Ovary (tissue), 10 donors: ENCODE measurements at places on chromosomes 16 and 17. TPM values are rescaled to one million over a fixed set of nuclear protein-coding genes. Genes with fewer than 3 reads are reported as not detected.

AGRP gene
- total RNA-seq: not detected

STRADA gene
- 34.4 TPM for total RNA-seq

RPL13 gene
- 5,111 TPM for total RNA-seq

KRTAP1-3 gene
- not detected for total RNA-seq

DNA sequence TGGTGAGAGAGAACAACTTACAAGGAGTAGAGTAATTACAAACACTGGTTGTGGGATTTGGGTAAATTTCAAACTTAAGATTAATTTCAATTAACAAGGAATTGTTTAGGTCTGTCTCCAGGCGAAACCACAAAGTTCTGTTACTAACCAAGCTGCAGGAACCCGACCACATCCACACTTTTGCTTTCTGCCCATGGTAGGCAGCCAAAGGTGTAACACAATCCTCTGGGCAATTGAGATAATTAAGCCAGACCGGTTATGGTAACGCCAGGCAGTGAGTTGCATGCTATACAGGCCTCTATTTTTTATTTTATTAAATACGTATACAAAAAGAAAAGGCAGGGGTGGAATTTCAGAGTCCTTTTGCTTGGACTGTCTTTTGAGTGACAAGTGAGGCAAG lies 12.0 kb downstream of the KCNJ2 start:
- no peak for DNase-seq

NATD1 gene
- total RNA-seq: 5.3 TPM

PPY gene
- total RNA-seq: not detected

SRCIN1 gene
- 0.77 TPM for total RNA-seq

GRCh38 chr17:5762191-5762590 lies 177.9 kb upstream of the NLRP1 start:
- no peak for DNase-seq

DNA sequence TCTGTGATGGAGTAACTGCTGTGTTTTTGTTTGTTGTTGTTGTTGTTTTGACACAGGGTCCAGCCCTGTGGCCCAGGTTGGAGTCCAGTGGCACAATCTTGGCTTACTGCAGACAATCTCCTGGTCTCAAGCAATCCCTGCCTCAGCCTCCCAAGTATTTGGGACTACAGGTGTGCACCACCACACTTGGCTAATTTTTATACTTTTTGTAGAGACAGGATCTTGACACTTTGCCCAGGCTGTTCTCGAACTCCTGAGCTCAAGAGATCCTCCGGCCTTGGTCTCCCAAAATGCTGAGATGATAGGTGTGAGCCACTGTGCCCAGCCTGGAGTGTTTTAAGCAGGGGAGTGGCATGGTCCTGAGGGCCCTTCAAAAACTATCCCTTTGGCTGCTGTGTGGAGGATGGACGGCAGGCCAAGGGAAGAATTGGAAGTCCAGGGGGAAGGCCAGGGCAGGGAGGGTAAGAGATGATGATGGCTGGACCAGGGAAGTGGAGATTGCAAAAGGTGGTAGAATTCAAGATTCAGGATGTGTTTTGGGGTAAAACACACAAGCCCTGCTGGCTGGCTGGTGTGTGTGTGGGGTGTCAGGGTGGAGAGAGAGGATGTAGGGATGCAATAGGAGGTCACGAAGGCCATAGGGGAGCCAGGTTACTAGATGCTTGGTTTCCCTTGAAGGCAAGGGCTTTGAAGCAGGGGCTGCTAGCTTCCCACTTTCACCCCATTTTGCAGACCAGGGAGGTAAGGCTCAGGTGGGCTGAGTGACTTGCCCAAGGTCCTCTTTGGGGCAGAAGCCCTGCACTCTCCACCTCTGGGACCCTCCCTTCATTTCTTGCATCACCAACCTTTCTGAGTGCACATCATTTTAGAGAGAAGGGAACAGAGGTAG lies 18.8 kb upstream of the PLLP start:
- no peak for DNase-seq

NKD1 gene
- 12.7 TPM for total RNA-seq

DNA sequence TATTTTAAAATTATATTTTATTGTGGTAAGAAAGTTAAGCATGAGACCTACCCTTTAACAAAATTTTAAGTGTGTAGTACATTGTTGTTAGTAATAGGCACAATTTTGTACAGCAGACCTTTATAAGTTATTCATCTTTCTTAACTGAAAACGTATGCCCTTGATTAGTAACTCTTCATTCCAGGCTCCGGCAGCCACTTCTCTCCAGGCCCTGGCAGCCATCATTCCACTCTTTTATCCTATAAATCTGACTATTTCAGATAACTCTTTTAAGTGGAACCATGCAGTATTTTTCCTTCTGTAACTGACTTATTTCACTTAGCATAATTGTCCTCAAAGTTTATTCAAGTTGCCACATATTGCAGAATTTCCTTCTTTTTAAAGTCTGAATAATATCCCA lies 348.2 kb downstream of the CDH11 start:
- no peak for DNase-seq

- no peak for DNase-seq
Observed at GRCh38 chr17:42922294-42922693, 21.7 kb downstream of the G6PC1 start.

SETD1A gene
- total RNA-seq: 5.0 TPM

DNA sequence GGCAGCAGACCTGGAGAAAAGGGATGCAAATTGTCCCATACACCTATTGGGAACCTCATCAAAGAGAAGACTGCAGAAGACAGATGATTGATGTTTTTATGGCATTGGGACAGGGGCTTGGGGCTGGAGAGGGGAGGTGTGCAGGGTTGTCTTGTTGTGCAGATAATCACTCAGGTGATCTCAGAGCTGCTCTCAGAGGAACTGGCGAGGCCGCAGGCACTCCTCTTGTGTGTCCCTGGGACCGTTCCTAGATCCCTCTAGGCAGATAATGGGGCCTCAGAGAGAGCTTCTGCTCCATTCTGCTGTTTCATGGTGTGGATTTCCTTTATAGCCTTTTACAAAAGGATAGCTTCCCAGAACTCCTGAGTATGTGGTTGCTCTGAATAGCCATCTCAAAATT lies 1.6 kb downstream of the RNF213 start:
- DNase-seq: no peak

RGS11 gene
- not detected for total RNA-seq

TMEM186 gene
- total RNA-seq: 10.1 TPM

PRSS27 gene
- total RNA-seq: 1.3 TPM

GRCh38 chr17:74925242-74925641 lies 1.2 kb downstream of the OTOP2 start:
- no peak for DNase-seq

DNA sequence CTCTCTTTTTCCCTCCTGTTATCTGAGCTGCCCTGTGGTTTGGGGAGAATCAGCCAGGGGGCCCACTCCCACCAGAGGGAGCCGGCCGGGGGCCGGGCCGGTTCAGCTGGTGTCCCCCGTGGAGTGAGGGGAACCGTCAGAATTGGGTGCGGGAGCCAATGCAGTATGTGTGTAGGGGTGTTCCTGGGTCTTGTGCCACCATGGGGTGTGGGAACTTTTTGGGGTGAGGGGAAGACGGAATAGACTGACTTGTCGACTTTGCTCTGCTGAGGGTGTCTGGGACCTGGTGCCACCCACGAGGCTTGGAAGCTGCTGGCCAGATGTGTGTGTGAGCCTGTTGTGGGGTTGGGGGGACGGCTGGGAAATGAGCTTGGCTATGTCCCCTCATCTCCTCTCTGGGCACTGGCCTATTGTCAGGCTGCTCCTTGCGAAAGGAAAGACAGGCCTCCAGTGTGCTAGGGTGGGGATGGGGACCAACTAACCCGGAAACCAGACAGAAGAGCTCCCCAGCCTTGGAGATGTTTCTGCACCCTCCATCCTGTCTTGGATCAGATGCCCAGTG lies 9.9 kb downstream of the RARA start:
- no peak for DNase-seq

NR1D1 gene
- total RNA-seq: 16.2 TPM

- DNase-seq: no peak
Observed at GRCh38 chr17:34847938-34848337, 113.3 kb downstream of the CCT6B start.

DNA sequence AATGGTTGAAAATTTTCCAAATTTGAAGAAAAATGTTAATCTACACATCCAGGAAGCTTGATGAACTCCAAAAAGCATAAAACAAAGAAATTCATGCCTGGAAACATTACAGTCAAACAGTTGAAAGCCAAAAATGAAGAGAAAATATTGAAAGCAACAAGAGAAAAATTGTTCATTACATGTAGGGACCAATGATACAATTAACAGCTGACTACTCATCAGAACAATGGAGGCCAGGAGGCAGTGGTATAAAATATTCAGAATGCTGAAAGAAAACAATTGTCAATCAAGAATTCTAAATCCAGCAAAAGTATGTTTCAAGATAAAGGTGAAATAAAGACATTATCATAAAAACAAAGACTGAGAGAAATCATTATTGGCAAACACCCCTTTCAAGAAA lies 21.6 kb downstream of the RCVRN start:
- DNase-seq: no peak

HAS3 gene
- total RNA-seq: 1.8 TPM
